ENCODE measurements at places on chromosomes 5 and 9.
A peak's percentile ranks its signal among the peaks of the same experiment; 100 is the strongest.

- DNase-seq: no peak
Observed at GRCh38 chr5:78806544-78806943, 158.0 kb upstream of the LHFPL2 start.

DNA sequence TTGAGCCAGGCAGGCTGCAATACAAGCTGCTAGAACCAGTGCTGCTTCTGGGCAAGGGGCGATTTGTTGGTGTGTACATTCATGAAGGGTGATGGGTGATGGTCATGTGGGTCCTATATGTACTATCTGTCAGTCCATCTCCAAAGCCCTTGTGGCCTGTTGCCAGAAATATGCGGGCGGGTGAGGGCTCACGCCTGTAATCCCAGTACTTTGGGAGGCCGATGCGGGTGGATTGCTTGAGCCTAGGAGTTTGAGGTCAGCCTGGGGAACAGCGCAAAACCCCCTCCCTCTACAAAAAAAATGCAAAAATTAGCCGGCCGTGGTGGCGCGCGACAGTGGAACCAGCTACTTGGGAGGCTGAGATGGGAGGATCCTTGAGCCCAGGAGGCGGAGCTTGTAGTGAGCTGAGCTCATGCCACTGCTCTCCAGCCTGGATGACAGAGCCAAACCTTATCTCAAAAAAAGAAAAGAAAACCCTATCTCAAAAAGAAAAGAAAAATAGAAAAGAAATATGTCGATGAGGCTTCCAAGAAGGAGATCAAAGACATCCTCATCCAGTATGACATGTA, 45.0 kb upstream of the KLF4 start:
- DNase-seq: no peak

GRCh38 chr5:96881511-96882115, 5.3 kb downstream of the ERAP2 start:
- no peak for DNase-seq

DNA sequence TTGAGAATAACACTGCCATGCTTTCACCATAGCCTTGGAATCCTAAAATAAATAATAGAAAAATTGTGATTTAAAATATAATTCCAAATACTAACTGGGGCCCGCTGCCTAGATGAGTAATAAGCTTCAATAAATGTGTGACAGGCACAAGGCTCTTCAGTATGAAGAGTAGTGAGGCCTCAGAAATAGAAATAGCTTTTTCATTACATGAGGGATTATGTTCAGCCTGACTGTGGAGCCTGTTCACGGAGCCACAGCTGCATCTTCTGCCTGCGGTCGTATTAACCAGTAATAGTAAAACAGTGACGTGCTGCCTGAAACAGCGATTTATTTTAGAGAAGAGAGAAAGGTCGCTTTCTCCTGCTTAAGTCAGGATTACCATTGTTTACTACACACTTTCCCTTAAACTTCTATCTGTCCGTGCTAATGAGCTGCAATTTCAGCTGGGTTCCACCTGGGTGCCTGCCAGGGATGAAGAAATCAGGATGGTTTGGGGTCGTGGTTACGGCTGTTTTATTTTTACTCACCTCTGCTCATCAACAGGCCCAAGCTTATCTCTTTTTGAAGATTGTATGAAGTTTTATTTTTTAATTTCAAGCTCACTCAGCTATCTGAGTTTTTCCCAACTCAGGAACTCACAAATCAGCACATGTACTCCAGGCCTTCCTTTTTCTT, 284.9 kb upstream of the WWC1 start:
- DNase-seq: no peak

- DNase-seq: no peak
Observed at GRCh38 chr9:69018737-69019136, 4.8 kb upstream of the PRKACG start.

- no peak for DNase-seq
Observed at GRCh38 chr5:78215565-78215964, 78.9 kb downstream of the AP3B1 start.

DNA sequence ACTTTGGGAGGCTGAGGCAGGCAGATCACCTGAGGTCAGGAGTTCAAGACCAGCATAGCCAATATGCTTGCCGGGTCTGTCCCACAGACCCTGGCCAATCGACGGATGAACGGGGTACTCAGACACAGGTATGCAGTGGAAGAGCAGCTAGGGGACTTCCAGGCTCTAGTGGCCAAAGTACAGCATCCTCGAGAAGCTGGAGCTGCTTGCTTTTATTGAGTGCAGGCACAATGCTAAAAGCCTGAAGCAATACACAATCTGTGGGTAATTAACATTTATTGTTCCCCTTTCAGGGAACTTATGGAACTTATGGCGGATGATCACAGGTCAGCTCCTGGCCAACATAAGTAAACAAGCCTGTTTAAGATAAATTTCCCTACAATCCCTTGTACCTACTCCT, 32.8 kb upstream of the SEMA4D start:
- DNase-seq: no peak

- no peak for DNase-seq
Observed at GRCh38 chr5:146105477-146105876, at the start of gene PLAC8L1. PLAC8L1 (minus strand) TSS chr5:146105577; CDS start chr5:146104311, 1,266 bp downstream.

- peak; percentile 55 for DNase-seq
Observed at GRCh38 chr5:40616781-40617180, 62.9 kb upstream of the PTGER4 start.

DNA sequence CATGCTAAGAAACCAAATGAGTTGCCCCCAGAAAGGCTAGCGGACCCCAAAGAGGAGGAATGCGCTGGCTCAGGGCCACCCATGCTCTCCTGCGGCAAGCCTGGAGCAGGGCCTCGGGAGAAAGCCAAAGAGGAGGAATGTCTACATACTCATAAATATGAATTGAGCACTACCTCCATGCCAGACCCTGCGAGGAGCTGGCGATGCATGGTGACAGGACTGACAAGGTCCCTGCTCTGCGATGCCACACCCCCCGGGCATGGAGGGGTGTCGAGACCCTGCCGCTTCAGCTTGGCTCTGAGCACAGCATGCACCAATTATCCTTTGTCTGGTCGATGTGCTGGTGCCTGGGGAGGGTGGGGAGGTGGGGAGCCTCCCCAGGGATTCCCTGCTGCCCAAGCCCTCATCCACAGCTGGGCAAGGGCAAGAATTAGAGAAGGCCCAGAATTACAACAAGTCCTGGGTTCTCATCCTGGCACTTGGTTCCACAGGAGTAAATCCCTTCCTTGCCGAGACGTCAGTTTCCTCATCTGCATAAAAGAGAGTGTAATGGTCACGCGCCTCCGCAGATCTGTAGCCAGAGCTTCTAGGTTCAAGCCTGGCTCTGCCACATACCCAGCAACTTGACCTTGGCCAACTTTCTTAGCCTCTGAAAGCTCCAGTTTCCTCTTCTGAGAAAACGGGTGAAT, 74.4 kb downstream of the FAM114A2 start:
- no peak for DNase-seq

Measured in B cell (primary cell).